ENCODE measurements at places on chromosomes 6 and 20.
A peak's percentile ranks its signal among the peaks of the same experiment; 100 is the strongest.

- DNase-seq: no peak
Observed at GRCh38 chr6:92369309-92369708, 1050.0 kb downstream of the EPHA7 start.

DNA sequence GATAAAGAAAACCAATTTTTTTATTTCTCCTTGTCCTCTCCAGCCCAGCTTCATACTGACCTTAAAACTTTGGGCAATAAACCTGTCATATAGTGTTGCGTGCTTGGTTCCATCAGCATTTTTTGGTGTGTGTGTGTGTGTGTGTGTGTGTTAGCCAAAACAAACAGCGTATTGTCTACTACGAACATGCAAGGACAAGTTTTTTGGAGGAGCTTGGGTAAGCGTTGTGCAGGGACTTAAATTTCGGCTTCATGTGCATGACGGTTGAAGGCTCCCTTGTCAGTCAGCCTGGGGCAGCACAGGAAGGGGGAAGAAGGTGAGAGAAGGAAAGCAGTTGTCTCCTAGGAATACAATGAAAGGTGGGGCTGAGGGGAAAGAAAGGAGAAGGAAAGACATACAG is 62.0 kb upstream of the PAX1 start:
- DNase-seq: no peak

- no peak for DNase-seq
Observed at GRCh38 chr6:112690497-112691202, 343.5 kb downstream of the RFPL4B start.

DNA sequence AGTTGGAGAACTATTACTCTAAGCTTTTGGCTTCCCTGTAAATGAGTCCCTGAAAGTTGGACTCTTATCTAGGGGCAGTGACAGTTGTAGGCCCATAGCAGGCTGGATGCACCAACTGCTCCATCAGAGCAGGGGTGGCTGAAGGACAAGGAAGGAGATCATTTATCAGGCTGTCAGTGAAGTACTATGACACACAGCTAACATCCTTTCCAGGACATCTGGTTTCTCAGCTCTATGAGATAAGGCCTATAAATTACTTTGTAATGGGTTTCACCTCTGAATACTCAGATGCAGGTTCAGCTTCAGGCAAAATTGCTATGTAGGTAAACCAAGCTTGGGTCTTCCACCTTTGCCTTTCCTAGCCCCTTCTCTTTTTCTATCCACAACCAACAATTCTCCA is 468.5 kb downstream of the KIF16B start:
- no peak for DNase-seq

GRCh38 chr6:88588938-88589337 is 374.5 kb downstream of the RNGTT start:
- DNase-seq: no peak

- peak; percentile 66 for DNase-seq
Observed at GRCh38 chr20:8309634-8310033, 177.6 kb downstream of the PLCB1 start.

- DNase-seq: no peak
Observed at GRCh38 chr6:42173101-42173500, at the start of gene GUCA1A. TSS of gene GUCA1A (plus strand) at chr6:42173364. CDS start at chr6:42173614, 250 bp downstream.

GRCh38 chr6:93417421-93418013 is 1.8 kb downstream of the EPHA7 start:
- DNase-seq: peak; percentile 57

- DNase-seq: no peak
Observed at GRCh38 chr20:25295386-25296093, 47.7 kb downstream of the PYGB start.

DNA sequence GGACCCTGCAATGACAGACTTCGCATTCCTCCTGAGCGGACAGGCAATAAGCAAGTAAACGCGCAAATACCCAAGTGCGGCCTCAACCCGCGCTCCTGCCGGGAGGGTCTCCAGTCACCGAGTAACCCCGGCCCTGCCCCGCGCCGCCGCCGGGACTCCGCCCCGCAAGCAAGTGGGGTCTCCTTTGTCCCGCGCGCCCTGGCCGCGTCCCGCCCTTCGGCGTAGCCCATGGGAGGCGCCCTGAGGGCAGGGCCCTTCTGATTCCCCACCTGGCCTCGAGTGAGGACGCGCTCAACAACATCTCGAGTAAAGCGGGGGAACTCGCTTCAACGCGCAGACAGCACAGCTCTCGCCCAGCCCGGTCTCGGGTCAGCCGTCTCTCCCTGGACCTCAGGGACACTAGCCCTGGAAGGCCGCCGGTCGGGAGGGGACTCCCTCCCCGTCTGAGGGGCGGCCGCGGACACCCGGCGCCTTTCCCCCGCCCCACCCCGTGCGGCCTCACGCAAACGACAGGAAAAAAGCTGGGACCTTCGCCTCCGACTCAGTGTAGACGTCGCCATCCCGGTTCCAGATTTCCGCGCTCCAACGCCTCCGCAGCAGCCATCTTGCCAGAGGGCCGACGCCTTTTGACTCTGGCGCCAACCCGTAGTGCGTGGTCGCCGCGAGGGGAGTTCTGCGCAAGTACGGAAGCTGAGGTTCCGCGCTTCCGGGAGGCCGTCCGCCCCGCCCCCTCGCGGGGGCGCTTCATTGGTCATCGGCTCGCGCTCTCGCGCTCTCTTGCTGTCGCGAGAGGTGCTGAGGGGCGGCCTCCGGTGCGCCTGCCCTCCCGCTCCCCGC is 461 bp upstream of the GID8 start:
- DNase-seq: peak; percentile 97

DNA sequence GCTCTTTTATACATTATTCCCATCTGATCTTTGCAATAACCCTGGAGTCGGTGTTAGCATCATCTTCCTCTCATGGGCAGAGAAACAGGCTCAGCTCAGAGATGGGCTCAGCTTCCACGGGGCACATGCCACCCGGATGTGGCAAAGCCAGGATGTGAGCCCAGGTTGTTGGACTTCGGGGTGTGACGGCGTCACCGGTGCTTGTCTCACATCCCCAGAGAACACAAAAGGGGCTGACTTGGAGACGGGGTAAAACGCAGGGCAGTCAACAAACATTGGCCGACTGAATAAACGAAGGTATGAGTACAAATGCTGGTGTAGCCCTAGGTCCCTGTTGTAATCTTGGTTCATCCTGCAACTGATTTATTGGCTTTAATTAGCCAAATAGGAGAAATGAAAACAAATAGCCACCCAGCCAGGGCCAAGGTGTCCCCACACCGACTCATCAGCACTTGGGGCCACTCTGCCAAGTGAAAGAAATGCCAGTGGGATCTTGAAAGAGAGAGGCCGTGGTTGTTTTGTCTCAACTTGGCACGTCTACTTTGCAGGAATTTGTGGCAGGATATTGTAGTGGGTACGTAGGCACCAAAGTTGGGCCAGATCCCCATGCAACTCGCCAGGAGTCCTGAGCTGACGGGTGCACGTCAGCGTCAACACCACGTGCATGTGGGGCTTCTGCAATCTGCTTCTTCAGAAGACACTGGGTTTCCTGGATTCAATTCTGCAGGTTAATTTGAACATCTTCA is 42.8 kb downstream of the APCDD1L start:
- DNase-seq: peak; percentile 20

- DNase-seq: no peak
Observed at GRCh38 chr6:34544776-34545471, 11.2 kb downstream of the SPDEF start.

DNA sequence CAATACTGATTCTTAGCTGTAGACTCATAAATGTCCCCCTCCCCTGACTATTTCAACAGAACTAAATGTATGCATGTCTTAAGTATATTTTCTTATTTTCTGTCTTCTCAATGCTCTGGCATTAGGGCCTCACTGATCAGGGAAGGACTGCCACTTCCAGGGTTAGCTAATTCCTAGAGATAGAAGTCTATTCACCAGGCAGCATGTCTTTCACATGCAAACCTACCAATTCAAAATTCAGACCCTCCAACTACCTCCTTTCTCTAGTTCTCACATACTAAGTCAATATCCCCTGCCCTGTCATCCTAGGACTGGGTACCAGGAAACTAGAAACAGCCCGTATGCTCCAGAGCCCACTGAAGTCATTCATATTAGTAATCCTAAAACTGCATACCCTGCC is 132.3 kb downstream of the RALGAPA2 start:
- DNase-seq: no peak

GRCh38 chr6:147194652-147195411 is 9.4 kb upstream of the STXBP5 start:
- DNase-seq: no peak

DNA sequence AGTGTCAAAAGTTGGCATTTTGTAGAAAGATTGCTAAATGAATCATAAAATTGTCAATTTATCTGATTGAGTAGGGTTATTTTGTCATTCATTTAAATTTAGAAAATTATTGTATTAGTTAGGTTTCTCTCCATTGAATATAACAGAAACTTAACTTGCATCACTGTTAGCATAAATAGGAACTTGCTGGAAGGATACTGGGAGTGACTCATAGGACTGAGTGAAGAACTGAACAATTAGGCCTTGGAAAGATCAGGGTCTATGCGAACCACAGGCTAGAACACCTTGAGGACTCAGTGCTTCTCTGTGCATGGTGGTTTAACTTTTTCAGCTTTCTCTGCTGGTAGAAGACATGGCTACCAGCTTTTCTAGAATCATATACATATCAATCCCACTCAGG is 67.7 kb upstream of the IFNGR1 start:
- DNase-seq: no peak

GRCh38 chr6:41494212-41495110 is 51.7 kb upstream of the FOXP4 start:
- DNase-seq: peak; percentile 78

- peak; percentile 56 for DNase-seq
Observed at GRCh38 chr6:108156180-108156937, 9.5 kb upstream of the NR2E1 start.

DNA sequence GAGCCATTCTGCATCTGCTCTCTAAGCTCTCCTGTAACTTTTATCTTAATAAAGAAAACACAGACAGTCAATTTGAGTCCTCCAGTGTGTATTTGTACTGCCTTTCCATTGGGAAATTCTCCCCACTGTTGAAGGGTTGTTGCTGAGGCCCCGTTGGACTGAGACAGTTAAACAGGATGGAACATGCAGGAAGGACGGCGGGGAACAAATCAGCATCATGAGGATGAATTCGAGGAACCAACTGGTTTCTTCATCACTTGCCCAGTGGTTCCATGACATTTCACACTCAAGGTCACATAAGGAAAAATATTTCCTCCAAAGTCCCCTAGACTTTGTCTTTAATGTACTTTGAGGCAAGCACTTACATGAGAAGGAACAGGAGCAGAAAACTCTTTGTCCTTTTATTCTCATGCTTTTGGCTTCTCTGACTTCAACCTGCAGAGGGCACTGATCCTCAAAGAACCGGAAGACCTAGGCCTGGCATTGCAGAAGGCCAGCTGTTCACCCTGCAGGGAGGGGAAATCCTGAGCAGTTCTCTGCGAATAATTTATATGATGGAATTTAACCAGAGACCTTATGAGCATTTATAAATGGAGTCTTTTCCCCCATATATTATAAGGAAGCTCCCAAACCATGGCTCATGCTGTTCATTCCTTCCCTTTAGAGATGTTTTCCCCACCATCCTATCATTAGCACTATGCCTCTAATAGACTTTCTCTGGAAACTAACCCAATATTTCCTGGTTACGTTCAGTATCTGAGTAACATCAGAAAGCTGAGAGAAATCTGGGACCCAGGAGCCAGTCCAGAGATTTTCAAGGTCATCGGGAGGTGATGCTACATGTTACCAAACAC is 55.2 kb upstream of the ADGRF1 start:
- peak; percentile 57 for DNase-seq

GRCh38 chr6:116764961-116765841 is at the start of gene FAM162B:
TSS of gene FAM162B (minus strand) at chr6:116765719. CDS start at chr6:116765576, 143 bp downstream.
- peak; percentile 76 for DNase-seq

DNA sequence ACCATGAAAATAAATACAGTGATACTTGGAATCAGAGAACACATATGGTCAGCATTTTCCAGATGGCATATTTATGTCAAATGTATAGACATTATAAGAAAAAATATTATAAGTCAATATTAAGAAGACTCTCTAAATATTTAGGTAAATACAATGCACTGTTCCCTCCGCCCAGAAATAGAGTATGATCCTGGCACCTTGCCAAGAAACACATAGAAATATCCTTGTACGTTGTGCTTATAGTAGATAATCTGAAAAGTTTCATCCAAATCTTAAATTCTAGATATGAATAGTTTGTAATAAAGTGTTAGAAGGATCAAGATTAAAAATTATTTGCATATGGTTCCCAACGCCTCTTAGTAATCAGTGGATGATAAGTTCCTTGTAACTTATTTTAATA is 645.8 kb upstream of the GJE1 start:
- no peak for DNase-seq

DNA sequence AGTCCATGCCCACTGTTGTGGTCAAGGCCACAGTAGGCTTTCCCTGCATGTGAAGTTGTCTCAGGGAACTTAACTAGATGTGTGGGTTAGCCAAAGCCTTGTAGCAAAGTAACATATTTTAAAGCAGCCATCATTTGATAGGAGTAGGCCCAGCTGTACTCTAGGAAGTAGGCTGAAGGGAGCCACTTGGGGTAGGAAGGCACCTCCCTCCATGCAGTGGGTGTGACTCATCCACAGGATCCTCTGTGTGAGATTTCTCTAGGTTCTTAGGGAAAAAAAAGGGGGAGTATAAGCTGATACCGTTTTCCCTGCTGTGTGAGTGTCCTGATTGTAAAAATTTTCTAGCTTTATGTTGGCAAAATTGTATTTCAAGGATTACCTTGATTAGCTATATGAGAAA is 44.7 kb downstream of the VAPB start:
- DNase-seq: no peak

- no peak for DNase-seq
Observed at GRCh38 chr20:13581451-13581850, 57.3 kb downstream of the TASP1 start.

DNA sequence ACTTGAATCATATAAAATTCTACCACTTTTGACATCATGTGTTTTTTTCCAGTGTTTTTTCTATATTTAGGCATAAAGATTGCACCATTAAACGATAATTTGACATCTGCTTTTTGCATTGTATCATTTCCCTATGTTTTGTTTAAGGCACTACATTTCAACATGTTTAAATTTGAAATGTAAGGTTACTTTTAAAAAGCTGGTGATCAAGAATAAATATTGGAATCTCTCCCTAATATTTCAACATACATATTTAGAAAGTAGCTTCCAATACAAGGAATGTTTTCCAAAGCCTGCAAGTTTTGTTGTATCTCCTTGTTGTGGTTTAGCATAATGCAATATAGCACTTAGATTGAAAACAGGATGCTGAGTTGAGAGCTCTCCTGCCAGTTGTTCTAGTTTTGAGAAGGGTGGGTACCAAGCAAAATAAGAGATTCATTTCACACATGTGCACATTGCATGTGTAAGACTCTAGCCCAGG is 76.5 kb downstream of the SYNJ2 start:
- DNase-seq: no peak

GRCh38 chr6:10583509-10583901 is 62.4 kb downstream of the GCNT2 start:
- no peak for DNase-seq

DNA sequence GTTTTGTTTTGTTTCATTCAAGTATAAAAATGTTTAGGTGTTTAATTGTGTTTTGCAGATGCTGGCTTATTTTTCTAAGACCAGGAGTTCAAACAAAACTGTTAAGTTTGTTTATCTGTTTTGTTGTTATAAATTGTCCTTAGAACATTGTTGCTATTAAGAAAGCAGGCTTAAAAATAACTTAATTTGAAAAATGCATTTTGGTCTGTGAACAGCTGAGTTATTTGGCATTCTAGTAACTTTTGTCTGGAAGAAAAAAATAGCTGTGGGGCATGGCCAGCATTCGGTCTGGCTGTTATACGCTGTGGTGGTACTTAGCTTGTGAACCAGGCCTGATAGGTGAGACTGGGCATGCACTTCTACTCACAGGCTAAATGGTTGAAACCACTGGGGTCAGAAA is 37.8 kb downstream of the SLX4IP start:
- DNase-seq: no peak

GRCh38 chr6:167015302-167015701 is 16.1 kb downstream of the CEP43 start:
- DNase-seq: no peak
